Jurkat, Clone E6-1 (cell line): ENCODE measurements at places on chromosomes 3 and 15.
A peak's percentile ranks its signal among the peaks of the same experiment; 100 is the strongest.

DNA sequence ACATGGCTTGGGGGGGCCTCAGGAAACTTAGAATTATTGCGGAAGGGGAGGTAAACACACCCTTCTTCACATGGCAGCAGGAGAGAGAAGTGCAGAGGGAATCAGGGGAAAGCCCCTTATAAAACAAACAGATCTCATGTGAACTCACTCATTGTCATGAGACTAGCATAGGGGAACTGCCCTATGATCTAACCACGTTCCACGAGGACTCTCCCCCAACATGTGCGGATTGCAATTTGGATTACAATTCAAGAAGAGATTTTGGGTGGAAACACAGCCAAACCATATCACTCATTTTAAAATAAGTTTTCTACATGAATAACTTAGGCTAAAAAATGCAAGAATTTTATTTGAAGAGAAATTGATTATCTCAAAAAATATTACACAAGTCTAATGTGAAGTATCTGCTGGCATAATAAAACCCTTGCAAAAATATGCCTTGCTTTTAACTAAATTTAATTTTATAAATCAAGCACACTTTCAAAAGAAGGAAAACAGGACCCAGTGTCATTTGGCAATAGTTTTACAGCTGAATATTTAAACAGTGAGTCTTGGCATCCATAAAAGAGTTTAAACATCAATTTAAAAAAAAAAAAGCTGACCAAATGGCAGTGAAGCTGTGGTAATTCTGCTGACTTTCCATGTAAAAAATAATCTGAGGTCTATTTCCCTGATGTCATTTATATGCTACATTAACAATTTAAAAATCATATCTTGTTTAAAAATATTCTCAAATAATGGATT is 1057.2 kb downstream of the NAALADL2 start:
- no peak for DNase-seq

DNA sequence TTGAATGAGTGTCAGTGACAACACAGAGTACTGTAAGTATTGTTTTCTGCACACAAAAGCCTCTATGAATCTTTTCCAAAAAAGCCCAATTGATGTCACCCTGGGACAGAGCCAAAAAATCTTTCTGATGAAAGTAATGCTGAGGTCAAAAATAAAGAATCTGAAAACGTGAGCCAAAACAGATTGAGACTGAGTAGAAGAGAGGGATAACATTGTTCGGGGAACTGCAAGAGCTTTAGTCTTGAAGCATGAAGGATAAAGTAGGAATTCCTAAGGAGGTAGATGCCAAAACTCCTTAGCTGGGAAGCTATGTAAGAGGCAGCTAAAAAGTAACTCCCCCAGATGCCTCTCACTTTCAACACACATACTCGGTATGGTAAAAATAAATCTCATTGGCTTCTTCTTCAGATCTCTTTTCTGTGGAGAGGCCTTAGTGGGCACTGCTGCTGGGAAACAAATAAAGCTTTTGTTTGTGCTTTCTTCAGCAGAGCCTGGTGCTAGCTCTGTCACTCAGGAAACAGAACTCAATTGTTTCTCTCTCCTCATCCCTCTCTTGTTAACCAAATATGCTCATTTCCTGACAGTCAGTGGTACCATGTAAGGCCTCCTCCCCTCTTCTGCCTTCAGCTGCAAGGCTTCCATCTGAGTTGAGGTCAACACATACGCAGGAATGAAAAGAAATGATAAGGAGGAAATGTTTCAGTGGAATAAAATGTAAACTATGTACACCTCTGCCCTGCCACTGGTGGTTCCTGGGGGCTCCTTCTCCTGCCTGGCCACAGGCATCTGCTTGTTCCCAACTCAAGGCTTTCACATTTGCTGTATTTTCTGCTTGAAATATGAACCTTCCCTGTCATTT is 58.1 kb downstream of the CD200 start:
- peak; percentile 52 for DNase-seq

GRCh38 chr3:119697394-119697793 is 5.4 kb upstream of the CFAP91 start:
- no peak for DNase-seq

GRCh38 chr3:97793420-97794019 is 28.3 kb upstream of the CRYBG3 start:
- peak; percentile 52 for DNase-seq

DNA sequence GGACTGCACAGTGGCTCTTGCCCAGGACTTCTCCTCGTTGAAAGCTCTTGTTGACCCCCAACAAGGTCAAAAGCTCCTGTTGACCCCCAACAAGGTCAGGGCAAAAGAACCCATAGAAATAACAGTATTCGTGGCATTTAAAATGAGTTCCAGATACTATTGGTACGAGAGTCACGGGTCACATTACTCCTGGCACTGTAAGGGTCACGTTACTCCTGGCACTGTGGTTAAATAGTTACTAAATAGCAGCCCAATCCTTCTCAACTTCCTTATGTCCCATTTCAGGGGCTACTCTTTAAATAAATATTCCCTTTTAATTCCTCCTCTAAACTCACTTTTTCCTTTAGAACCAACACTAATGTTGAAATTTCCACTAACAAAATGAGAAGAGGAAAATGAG is 18.2 kb upstream of the ADCY5 start:
- no peak for DNase-seq

DNA sequence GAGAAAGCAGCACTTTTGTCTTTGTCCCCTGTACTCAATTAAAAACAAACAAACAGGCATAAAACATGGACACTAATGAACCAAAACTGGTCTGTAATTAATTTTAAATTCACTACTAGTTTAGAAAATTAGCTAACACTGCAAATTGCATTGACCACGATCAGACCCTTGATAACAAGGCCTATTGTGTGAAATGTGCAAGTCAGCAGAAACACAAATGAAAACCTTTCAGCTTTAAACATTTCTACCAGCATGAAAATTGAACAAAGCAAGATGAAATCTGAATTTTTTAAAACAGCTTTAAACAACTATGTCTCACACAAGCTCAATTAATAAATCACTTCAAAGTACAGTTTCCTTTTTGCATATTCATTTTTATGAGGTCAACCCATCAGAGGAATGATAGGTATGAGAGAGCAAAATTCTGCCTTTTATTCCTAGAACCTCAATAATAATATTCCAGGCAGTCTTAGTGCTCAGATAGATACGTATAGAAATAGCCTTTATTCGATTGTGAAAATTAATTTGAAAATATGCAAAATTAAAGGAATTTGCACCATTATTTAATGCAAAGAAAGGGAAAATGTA is 27.0 kb upstream of the CHMP2B start:
- no peak for DNase-seq

- DNase-seq = no peak
Observed at GRCh38 chr3:13040361-13041074, 32.7 kb downstream of the IQSEC1 start.

DNA sequence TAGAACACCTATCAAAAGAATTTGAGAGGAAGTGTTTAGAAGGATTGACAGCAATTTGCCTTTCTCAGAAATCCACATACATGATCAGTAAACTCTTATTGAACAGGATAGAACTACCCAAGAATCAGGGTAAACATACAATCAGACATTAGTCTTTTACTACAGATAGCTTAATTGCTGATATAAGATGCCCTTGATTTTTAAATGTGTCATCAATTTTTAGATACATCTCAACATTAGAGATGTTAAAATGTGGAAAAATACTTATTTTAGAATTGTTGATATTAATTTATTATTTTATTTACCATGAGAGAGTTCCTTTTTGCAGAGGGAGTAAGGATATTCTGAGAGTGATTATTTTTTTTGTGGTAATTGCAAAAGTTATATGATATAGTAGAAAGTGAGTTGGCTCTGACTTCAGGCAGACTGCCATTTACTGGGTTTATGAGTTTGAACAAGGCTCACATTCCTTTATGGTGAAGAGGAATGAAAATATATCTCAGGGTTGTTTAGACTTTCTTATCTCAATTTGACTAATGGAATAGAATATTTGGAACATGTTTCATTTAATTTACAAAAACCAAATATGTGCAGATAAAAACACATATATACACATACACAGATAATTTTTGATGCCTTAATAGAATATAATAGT is 302.8 kb upstream of the GOLIM4 start:
- DNase-seq = no peak

GRCh38 chr3:178343433-178344038 is 192.7 kb upstream of the KCNMB2 start:
- no peak for DNase-seq

DNA sequence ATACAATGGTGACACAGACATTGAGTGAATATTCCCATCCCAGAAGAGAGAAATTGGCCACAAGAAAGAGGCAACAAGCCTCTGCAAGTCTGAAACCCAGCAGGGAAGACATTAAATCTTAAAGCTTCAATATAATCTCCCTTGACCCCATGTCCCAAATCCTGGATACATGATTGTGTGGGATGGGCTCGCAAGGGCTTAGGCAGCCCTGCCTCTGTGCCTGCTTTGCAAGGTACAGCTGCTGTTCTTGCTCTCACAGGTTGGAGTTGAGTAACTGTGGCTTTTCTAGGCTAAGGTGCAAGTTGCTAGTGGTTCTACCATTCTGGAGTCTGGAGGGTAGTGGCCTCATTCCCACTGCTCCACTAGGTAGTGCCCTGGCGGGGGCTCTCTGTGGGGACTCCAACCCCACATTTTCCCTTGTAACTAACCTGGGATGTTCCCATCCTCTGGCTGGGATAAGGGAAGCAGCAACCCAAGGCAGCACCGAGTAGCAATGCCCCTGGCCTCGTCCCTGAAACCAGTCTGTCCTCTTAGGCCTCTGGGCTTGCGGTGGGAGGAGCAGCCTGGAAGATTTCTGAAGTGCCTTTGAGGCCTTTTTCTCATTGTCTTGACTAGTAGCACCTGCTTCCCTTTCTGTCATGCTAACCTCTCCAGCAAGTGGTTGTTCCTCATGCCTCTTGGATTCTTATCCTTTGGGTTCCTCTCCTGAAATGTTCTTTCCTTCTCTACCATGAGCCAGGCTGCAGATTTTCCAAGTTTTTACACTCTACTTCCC is 90.0 kb downstream of the FAM174B start:
- no peak for DNase-seq

DNA sequence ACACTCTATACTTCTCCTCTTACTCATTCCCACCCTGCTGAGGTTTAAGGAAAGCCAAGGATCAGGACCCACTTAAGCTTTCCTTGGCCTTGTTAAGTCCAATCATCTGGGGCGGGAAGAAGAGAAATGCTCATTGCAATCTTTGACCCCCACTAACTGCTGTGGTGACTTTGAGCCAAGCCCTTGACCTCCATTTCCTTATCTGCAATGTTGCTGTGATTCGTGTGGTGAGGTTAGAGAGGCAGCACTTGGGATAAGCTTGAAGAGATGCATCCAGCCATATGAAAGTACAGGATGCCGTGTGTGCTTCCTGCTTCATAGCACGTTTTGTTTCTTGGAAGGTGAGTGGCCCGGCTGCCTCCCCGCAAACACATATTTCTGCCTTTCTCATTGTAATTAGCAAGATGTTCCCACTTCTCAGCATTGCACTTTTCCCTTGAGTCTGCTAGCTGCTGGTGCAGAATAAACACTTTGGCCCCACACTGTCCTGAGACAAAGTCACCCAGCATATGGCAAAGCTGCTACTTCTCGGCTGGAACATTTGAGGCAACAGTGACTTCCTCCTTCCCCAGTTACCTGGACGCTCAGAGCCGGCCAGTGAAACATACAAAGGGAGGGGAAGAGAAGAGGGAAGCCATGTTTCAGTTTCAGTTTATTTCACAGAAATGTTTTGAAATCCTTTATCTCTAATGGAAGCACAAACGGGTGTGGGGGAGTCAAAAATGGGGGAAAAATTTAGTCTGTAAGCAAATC is 10.5 kb upstream of the NUDT16 start:
- no peak for DNase-seq
